Cortex of kidney (tissue), 1 donor: ENCODE measurements at places on chromosomes 1 and 21.

GRCh38 chr1:28112388-28113241, 24.2 kb upstream of the EYA3 start:
- DNase-seq: no peak

GRCh38 chr1:40389322-40389803, 15.8 kb downstream of the SMAP2 start:
- no peak for DNase-seq

DNA sequence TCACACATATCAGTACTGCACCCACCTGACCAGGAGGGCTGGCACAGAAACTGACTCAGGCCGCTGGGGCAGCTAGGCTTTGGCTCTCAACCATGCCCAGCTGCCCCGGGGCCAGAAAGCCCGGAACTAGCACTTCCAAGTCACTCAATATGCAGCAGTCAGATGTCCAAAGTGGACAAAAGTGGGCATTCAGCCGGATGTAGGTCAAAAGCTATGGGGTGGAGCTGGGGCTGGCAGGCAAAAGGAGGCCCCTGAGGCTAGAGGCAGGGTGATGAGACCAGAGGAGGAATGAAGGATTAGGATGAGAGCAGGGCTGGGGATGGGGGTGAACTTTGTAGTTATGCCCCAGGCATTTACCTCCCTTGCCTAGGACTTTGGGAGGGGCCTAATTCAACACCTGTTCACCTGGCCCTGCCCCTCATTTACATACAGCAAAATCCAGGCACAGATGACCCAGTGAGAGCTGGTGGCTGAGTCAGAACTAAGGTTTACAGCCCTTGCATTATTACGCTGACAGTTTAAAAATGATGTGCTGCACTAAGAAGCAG, 30.7 kb upstream of the EDN2 start:
- no peak for DNase-seq

- DNase-seq: no peak
These were observed 230.8 kb downstream of the PAPPA2 start for GRCh38 chr1:176693697-176694329.

- DNase-seq: no peak
These were observed 27.3 kb upstream of the EVA1B start for GRCh38 chr1:36350659-36351226.

DNA sequence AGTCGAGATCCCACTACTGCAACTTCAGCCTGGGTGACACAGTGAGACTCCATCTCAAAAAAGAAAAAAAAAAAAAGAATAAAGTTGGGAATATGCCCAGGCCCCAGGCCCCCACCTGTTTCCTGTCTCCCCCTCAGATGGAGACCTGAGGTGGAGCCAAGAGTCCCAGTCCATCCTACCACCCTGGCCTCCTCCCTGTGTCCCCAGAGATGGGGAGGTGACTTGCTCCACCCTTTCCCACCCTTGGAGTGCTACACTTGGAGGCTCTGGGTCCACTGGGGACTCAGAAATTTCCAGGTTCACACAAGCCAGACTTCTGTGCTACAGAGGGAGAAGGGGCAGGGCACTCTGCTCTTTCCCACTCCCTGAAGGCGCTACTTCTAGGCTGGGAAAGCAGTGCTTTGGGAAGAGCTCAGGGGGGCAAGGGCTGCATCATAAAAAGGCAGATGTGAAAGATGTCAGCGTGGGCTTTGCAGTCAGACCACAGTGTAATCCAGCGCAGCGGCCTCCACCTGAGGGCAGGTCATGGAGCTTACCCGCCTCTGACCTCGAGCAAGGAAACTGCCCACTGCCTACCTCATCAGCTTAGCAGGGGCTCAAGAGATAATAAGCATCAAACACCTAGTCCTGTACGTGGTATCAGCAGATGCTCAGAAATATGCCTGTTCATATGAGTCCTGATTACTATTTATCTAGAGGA, 13.4 kb downstream of the TMEM63A start:
- no peak for DNase-seq

- no peak for DNase-seq
These were observed 255.3 kb upstream of the CAMK1G start for GRCh38 chr1:209328196-209328595.

- DNase-seq: no peak
These were observed 110.3 kb upstream of the TSPAN2 start for GRCh38 chr1:115199416-115200132.

GRCh38 chr1:192401825-192402224, 85.0 kb downstream of the RGS21 start:
- DNase-seq: no peak

DNA sequence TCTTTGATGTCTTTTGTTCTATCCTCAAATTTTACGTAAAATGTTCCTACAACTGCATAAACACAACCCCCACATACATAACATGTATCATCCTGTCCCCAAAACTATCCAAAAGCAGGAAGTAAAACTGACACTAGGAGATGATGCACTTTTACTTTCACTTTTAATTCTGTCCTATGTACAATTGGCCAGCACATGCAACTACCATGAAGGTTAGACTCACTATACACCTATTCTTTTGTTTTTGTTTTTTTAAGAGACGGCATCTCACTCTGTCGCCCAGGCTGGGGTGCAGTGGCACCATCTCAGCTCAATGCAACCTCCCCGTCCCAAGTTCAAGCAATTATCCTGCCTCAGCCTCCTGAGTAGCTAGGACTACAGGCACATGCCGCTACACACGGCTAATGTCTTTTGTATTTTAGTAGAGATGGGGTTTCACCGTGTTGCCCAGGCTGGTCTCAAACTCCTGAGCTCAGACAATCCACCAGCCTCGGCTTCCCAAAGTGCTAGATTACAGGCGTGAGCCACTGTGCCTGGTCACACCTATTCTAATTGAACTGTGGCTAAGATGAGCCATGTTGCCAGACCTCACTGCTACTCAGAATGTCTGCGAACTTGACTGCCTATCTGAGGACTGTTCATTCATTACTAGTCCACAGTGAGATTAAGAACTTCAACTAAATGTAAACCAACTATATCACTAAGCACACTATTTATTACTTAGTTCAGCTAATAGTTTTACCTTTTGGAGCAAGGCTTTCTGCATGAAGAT, 48.0 kb downstream of the TOR3A start:
- DNase-seq: no peak

DNA sequence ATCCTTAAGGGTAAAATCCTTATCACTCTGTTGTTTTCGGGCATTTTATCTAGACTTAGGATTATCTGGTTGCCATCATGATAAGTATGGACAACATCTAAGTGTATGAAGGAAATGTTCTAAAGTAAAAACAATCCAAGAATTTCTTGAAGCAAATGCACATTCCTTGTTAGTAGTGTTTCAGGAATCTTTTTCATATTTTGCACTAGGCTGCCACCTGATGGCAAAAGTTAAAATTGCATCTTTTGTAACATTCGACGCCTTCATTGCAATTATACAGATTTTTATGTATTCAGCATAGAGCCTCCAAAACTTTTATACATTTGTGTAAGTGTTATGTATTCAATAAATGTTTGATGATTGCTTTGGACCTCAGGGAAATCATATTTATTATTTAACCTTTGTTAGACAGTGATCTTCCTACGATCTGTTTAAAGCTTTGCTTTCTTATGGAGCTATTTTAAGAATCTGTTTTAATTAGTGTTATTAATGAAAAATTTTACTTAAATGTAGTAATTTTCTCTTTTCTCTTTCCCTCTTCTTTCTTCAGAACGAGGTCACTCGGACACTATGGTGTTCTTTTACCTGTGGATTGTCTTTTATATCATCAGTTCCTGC, 49.4 kb upstream of the KIAA1614 start:
- DNase-seq: no peak

DNA sequence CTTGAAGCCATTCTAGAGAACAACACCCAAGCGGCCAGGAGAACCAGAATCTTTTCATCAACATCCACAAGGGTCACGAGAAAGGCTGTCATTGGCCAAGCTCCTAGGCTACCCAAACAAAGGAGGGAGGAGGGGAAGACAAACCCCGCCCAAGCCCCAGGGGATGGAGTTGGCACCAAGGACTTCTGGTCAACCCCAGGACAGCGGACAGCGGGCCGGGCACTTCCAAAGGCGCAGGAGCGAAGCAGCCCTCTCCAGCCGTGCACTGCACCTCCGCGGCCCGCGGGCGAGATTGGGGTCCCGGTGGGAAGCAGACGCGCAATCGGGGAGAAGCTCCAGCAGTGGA, at the start of gene CLIC6:
Gene CLIC6, plus strand, starts transcription at position 192 of the 346 bp plus-strand sequence. CDS start 395 bp downstream, outside the sequence.
- no peak for DNase-seq

GRCh38 chr1:23473037-23473800, 10.8 kb downstream of the ASAP3 start:
- no peak for DNase-seq

DNA sequence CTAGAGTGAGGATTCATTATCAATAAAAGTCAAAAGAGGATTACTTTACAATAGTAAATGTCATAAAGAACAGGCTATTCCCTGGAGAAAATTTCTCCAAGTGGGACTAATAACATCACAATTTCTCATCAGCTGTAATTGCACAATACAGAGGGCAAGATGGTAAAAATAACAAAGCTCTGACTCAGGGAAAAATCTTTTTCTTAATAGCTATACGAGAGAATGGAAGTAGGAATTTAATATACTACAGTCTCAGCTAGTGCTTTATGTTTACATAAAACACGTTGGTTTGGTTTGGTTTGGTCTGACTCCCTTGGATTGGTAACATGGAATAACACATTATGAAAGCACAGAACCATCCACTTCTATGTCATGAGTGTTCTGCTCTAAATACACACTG, 397.6 kb downstream of the LRRIQ3 start:
- DNase-seq: no peak

- DNase-seq: no peak
These were observed 1.2 kb downstream of the TRIT1 start for GRCh38 chr1:39882152-39882551.

GRCh38 chr1:8740034-8740449, 77.4 kb downstream of the RERE start:
- DNase-seq: no peak

DNA sequence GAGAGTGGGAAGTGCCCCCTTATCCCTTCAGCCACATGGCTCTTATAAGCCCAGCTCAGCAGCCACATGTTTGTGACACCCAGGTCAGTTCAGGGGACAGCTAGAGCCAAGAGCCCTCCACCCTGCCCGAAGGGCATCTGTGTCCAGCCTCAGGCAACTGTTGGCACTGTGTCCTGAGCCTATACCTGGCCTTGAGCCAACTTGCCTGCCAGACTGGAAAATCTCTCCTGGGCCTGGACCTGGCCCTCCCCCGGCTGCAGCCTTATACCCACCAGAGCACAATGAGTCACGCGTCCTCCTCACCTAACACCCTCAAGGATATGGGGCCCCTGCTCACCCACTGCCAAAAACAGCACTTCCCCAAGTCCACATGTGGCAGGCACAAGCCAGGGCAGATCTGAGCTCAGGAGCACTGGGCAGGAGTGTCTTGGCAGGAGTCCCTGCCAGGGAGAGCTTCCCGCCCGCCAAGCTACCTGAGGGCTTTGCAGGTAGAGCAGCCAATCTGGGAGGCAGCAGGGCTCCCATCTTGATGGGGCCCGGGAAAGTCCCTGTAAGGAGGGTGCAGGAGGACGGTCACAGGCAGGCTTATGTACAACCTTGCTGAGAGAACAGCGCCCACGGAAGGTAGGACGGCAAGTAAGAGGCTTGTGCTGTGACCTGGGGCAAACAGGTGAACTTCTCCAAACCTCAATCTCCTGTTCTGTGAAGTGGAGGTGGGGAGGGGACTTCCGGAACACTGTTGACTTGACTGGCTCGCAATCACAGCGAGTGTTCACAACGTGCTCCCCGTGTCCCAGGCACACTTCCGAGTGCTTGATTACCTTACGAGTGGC, 19.8 kb upstream of the HSPG2 start:
- no peak for DNase-seq

GRCh38 chr1:159678939-159679338, 35.5 kb downstream of the CRP start:
- no peak for DNase-seq

GRCh38 chr1:191707288-191707687, 451.0 kb upstream of the RGS18 start:
- no peak for DNase-seq

- DNase-seq: no peak
These were observed 176.7 kb downstream of the OLFM3 start for GRCh38 chr1:101820071-101820470.

GRCh38 chr1:52253421-52253820, 111.5 kb downstream of the ZFYVE9 start:
- DNase-seq: no peak

GRCh38 chr1:108051631-108052377, 86.8 kb upstream of the VAV3 start:
- no peak for DNase-seq

- no peak for DNase-seq
These were observed 43.4 kb upstream of the MRPS6 start for GRCh38 chr21:34029743-34030528.

- DNase-seq: no peak
These were observed 102.7 kb downstream of the ZP4 start for GRCh38 chr1:237788069-237788468.

- no peak for DNase-seq
These were observed 85.9 kb downstream of the UROD start for GRCh38 chr1:45097944-45098343.

DNA sequence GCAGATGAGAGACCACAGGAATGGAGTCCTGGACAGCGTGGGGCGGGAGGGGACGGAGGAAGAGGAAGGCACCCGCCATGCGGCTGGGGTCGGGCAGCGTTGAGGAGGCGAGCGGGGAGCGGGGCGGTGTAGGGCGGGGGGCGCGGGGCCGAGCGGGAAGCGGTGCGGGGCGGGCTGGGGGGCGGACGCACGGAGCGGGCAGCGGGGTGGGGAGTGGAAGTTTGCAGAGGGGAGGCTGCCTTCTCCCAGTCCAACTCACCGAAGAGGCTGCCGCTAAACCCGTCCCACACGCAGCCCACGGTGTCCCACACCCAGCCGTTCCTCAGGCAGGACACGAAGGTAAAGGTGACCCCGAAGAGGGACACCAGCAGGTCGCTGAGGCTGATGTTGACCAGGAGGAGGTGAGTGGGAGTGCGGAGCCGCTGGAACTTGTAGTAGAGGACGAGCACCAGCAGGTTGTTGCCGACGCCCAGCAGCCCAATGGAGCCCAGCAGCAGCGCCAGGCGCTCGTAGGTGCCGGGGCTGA, 483 bp downstream of the CHML start:
- DNase-seq: no peak
